ENCODE measurements at places on chromosomes 13 and 19.

GRCh38 chr13:94261163-94261562, 218.3 kb downstream of the DCT start:
- no peak for DNase-seq

GRCh38 chr19:5251096-5252065, 89.2 kb downstream of the PTPRS start:
- DNase-seq: no peak

DNA sequence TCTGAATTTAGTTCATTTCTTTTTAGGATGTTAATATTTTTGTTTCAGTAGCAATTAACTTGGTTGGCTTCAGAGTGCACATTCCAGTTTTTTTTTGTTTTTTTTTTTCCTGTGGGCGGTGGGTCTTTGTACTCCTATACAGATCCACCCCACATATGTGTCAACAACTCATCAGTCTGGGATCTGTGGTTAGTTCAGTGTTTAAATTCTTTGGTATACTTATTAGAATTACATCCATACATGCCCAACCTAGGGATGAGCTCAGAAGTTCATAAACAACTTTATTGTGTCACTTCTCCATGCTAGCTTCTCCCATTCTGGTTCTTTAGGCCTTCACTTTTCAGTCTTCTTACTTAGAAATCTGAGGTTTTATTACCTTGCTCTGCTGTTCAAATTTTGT, 50.9 kb downstream of the PCCA start:
- no peak for DNase-seq

DNA sequence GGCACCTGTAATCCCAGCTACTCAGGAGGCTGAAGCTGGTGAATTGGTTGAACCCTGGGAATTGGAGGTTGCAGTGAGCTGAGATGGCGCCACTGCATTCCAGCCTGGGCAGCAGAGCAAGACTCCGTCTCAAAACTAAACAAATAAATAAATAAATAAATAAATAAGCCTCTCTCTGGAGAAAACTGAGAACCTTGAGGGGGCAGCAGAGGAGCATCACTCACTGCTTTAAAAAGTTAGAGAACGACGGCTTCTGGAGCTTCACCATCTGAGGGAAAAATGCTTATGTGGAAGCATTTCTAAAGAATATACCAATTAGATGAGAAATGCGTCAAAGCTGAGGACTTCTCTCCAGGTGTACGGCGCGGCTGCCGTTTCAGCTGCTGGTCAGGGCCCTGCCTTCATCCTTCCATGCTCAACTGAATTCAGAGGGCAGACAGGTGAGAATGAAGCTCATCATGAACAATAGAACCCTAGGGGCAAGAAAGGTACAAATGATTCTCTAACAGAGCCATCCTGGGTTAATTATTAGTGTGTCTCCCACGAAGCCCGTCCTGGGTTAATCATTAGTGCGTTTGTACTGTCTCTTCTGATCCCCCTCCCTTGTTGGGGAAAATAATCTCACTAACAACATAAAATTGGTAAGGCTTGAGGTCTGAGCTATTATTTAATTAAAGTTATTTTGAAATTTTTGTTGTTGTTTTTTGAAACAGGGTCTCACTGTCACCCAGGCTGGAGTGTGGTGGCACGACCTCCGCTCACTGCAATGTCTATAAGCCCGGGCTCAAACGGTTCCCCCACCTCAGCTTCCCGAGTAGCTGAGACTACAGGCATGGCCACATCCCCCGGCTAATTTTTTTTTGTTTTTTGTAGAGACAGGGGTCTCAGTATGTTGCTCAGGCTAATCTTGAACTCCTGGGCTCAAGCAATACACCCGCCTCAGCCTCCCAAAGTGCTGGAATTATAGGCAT, 80.1 kb downstream of the IPO5 start:
- DNase-seq: no peak

DNA sequence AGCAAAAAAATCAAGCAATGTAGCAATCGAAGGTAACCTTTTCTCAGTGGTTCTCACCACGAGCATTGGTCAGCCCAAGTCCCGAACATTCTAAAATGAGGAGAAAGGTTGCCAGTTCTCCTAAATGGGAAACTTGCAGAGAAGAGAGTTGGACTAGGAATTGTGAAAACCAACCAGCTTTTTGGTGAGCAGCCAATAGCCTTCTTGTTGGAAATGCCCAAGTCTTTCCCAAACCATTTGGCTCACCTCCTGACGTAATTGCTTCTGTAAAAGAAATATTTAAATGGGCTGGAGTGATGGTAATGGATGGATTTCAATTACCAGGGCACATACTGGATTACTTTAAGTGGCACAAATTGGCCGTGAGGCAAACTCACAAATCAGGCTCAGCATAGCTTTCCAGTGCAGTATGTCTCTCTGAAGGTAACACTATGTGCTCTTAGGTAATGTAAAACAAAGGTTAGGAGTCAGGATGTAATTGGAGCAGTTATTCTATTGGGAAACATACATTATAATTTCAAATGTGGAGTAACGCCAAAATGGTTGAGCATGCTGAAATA, 423.2 kb downstream of the KLF5 start:
- DNase-seq: no peak

DNA sequence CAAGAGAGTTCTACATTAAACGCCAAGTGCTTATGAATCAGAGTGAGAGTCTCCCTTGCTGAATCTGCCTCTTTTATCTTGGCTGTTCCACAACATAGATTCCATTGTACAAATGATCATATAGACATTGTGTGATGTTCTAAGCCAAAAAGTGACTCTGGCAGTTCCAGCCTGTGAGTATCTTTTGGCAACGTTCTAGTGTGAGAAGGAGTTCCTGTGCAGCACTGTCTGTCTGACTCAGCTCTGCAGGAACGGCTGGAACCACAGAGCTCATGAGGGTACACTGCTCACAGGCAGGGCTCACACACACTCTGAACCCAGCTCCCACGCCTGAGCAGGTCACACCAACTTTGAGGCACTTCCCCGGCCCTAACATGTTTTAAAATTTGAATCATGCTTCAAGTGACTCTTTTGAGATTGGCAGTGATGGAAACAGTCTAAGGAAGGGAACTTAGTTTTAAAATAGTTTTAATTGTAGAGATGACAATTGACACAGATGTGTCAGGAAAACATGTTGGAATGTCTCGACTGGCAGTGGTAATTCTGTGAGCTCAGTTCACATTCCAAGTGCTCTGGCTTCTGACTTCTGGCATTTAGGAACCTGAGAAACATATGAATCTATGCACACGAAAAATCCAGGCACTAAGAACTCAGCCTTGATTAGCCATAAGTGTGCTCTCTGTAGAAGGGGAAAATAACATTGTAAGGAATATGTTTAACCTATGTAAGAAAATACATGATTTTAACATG, 272.0 kb downstream of the UQCRFS1 start:
- DNase-seq: no peak

DNA sequence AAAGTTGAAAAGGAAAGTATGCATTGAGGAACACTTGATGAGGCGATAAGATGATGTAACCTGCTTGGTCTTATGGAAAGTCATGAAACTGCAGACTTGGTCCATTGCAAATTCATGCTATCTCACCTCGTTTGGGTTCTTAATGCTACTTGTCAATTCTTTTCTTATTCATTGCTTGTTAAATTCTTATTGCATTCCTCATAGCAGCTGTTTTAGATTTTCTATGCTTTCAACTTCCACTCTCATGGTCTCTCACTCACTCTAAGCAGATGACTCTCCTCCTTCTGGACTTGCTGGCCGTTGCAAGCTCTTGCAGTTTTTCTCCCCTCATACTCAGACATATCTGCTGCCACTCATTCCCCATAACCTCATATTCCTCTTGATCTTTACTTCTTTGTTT, 67.8 kb upstream of the CSNK1A1L start:
- no peak for DNase-seq

DNA sequence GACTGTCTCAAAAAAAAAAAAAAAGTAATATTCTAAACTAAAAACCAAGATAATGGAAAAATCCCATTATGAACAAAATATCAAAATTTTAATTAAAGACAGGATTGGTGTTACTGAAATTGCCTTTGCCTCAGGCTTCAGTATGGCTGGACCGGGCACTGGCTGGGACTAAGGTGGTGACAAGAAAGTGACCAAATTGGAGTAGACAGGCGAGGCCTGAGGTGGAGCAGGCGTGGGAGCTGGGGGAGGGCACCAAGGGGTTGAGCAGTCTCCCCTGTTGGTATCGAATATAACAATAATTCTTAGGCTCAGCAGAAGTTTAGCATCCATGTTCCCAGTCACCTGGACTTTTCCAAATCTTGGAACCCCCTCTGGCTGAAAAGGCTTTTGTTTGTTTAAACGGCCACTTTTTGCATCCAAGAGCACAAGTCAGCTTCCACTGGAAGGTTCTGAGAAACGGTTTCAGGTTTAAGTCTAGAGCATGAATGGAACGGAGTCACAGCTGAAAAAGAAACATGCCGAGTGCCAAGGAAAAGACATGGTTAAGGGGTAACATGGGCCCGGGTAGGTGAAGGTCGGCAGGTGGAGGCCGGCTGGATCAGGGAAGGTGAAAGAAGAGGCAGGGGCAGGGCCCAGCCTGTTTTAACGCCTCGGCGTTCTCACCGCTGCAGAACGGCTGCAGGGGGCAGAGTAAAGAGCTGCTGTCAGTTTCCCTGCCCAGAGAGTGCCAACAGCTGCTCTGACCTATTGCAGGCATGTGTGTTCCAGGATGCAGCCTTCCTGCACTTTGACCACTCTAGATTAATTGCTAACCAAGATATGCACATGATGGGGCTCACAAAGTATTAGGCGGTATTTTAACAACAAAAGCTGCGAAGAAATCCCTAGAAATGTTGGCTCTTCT, 104.4 kb downstream of the TM9SF2 start:
- peak; percentile 82 for DNase-seq

GRCh38 chr19:13121551-13122274, 3.6 kb downstream of the NACC1 start:
- DNase-seq: no peak

DNA sequence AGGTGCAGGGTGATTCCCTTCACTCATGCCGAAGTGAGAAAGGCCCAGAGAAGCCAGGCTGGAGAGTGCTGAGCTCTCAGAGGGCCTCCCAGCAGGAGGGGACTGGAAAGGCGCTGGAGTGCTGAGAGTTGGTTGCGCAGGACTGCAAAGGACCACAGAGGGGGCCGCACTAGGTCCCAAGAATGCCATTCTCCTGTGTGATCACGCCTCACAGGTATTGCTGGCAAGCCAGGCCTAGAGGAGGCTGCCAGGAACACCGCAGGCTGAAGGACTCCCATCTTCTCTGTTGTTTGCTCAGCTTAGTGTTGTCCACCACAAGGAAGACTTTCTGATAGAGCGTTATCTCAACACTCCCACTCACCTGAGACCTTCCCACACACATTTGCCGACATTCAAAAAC, 165.0 kb downstream of the FGF14 start:
- DNase-seq: no peak

DNA sequence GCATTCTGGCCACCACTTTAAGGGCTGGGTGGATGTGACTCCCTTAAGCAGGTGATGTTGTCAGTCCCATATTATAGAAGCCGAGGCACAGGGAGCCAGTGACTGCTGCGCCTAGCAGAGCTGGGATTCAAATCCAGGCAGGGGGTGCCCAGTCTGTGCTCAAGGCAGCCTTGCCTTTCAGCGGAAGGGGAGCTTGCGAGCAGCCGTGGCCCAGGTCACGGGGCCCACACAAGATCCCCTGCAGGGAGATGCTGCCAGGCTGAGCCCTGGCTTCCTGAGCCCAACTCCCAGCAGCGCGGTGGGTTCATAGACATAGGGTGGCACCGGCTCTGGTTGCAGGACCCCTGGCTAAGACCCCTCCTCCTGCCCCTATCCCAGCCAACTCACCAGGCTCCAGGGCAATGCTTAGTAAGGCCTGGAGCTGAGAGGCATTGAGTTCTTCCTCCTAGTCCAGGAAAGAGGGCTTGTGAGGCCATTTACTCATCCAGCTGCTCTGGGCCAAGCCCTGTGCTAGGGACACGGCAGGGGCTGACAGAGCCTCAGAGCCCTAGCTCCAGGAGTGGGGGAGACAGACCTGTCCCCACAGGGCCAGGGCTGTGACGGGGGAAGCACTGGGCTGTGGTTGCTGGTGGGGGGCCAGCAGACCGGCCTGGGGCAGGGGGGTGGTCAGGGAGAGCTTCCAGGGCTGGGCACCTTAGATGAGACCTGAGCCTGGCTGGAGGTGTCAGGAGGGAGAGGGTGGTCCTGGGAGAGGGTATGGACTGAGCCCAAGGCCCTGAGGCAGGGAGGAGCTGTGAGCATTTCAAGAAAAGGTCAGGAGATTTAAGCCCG, 9.6 kb downstream of the CAPN12 start:
- DNase-seq: peak; percentile 74

Measured in activated effector memory CD4-positive, alpha-beta T cell treated with anti-CD3 and anti-CD28 coated beads, Interleukin-2, amount 50 U/mL, for 16 hours (primary cell).